ENCODE measurements at places on chromosomes 2 and 18.

- no peak for DNase-seq
These were observed 71.2 kb downstream of the PLB1 start for GRCh38 chr2:28567061-28567471.

DNA sequence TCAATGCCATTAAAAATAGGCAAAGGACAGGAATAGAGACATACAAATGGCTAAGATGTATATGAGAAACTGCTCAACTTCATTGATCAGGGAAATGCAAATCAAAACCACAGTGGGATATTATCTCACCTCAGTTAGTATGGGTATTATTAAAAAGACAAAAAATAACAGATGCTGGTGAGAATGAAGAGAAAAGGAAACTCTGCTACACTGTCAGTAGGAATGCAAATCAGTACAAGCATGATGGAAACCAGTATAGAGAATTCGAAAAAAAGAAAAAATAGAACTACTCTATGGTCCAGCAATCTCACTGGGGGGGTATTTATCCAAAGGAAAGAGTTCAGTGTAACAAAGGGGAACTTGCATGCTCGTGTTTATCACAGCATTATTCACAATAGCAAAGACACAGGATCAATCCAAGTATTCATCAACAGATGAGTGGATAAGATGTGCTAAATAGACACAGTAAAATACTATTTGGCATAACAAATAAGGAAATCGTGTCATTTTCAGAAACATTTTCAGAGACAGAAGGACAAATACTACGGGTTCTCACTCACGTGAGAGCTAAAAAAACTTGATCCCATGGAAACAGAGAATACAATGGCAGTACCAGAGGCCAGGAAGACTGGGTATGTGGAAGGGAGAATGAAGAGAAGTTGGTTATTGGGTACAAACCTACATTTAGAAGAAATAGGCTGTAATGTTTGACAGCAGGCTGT lies 60.6 kb downstream of the CCDC74A start:
- no peak for DNase-seq

DNA sequence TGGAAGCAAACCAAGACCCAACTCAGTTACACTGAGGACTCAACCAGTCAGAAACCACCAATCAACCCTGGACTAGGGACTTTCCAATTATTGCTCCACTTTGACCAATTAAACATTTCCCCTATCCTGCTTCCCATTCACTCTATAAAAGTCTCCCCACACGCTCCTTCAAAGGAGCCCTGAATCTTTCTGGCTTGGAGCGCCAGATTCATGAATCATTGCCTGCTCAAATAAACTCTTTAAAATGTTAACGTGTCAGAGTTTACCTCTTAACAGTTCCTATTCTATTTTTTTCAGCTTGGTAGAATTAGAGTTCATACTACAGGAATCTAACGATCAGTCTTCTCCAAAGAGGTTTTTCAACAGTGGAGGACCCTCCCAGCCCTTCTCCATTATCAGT lies 20.7 kb upstream of the SULT1C2 start:
- no peak for DNase-seq

GRCh38 chr2:112181571-112182290 lies 43.5 kb downstream of the FBLN7 start:
- peak; percentile 16 for DNase-seq

GRCh38 chr2:14194233-14194632 lies 438.3 kb upstream of the LRATD1 start:
- DNase-seq, result peak; percentile 38

DNA sequence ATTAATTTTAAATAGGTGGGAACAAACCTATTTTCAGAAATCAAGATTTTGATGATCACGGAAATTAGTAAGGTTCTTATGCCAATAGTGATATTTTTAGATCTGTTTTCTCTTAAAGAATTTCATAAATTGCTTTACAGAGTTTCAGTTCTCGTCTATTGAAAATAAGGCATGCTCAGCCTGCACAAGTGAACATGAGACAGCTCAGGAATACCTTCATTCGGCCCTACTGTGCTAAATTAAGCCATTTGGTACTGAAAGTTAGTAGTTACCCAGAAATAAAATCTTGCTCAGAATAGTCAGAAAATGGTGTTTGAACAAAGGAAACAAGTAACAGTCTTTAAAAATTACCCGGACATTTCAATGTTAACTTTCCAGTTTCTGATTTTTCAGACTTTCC lies 60.4 kb downstream of the DLGAP1 start:
- DNase-seq, result no peak

DNA sequence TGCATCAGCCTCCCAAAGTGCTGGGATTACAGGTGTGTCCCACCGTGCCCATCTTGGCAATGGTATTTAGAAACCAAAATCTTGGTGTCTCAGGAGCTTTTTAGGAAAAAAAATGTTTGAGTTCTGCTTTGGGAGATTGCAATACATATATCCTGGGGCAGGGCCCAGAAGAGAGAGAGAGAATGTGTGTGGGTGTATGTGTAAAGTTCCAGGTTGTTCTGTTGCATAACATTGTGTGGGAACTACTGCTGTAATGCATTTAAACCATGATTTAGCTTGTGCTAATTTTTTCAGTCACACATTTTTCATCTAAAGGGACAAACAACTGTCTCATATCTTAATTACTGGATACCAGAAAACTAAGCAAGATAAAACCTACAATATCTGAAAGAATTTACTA lies 70.8 kb upstream of the NABP1 start:
- no peak for DNase-seq

DNA sequence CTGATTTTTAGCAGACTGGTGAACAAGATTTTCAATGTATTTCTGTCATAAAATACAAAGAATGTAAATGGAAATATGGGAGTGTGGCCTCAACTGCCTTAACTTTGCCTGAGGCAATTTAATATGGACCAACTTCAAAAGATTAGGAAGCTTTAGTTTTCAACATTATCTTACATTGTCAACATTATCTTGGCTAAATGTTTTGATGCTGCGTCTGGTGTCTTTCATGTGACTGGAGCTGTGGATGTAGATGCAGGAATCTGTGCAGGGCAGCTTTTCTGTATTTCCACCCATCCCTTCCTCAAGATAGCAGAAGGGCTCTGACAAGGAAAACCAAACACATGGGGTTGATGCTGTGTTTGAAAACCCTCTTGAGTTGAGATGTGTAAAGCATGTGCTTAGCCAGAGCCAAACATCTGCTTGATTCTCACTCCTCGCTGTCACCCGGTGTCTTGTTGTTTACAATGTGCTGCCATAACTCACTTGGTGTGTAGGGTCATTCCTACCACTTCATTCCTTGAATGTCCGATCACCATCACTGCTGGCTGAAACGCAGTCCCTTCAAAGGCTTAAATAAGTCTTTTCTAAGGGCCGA lies 33.0 kb downstream of the COPS8 start:
- no peak for DNase-seq

- DNase-seq, result no peak
These were observed 31.7 kb downstream of the ACMSD start for GRCh38 chr2:134869946-134870736.

DNA sequence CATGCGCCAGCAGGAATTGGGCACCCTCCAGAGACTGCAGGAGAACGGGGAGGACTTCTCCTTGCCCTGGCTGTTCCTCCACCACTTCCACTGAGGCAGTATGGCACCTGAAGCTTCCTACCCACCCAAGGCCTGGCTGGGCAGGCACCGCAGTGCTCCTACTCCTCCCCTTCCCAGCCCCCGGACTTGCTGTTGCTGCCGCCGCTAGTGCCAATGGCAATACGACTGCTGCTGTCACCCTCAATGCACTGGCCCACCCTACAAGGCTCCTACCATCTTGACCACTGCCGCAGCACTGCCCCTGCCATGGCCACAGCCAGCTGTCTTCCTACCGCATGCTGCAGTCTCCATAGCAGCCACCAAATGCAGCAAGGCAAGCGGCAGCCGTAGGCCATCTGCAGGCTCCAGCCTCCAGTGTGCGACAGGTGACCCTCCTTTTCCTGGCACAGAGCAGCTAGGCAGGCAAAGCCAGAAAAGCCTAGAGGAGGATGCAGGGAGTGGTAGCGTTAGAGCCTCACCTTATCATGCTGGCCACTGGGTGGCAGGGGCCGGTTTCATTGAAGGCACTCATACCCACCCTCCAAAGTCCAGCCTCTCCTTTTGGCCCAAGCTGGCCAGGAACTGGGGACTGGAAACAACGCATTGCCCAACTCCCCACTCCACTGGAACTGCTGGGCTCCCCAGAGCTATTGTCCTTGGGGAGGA lies 47.4 kb upstream of the ANKRD62 start:
- no peak for DNase-seq

GRCh38 chr2:29108225-29108624 lies 7.0 kb upstream of the CLIP4 start:
- DNase-seq, result no peak

GRCh38 chr2:206556357-206556949 lies 85.8 kb upstream of the FAM237A start:
- peak; percentile 61 for DNase-seq

DNA sequence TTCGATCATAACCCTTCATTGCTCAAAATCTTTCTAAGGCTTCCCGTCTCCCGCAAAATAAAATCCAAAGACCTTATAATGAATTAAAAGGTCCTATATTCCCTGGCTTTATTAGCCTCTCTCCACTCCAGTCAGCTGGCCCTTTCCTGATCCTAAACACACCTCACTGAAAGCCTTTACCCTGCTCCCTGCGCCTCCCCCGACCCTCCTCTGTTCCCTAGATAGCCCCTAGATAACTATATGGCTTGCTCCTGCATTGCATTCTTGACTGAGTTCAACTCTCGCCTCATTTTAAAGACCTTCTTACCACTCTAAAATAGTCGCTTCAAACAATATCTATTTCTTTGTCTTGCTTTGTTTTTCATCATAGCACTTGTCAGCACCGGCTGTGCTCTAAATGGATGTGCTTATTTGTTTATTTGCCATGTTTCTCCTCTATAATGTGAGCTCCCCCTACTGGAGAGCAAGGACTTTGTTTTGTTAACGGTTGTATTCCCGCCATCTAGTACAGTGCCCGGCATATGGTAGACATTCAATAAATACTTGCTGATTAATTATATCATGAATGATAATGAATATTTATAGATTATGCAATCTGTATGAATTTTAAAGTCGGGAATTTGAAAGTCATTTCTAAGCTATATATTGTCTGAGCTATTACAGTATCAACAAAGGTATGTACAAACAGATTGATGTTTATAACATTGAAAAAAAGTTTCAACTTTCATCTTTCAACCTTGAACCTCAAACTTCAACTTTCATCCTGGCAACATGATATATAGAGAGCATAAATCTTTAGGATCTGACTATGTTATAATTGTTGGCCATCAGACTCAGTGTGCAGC lies 32.4 kb upstream of the VIT start:
- DNase-seq, result peak; percentile 85
